Mucosa of gallbladder (tissue), 1 donor: ENCODE measurements at places on chromosomes 1 and 21. TPM values are rescaled to one million over a fixed set of nuclear protein-coding genes. Genes with fewer than 3 reads are reported as not detected.

- no peak for DNase-seq
These were observed 30.8 kb upstream of the DMBX1 start for GRCh38 chr1:46458846-46459245.

GJB3 gene
- total RNA-seq = 6.3 TPM

DNA sequence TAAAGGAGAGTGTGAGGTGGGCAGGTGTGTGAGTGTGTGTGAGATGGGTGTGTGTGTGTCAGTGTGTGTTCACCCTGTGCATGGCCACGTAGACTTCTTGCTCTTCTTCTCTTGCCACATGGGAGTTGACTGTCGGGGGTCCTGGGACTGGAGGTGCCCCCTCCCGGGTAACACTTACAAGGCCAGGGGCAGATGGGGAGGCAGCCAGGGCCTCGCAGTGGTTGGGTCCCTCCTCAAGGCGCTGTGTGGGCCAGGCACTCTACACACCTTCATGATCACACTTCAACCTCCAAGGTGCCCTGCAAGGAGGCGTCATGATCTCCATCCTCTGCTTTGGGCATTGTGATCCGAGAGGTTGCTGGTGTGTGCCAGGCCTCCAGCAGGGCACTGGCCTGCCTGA is 2.3 kb downstream of the PLA2G2F start:
- DNase-seq = no peak

- no peak for DNase-seq
These were observed 131.6 kb downstream of the BEND5 start for GRCh38 chr1:48644905-48645605.

- DNase-seq = no peak
These were observed 18.2 kb downstream of the OR2C3 start for GRCh38 chr1:247517795-247518612.

- DNase-seq = no peak
These were observed 19.8 kb downstream of the CEP104 start for GRCh38 chr1:3837200-3837599.

ZNF683 gene
- 2.9 TPM for total RNA-seq

ALX3 gene
- not detected for total RNA-seq

DNA sequence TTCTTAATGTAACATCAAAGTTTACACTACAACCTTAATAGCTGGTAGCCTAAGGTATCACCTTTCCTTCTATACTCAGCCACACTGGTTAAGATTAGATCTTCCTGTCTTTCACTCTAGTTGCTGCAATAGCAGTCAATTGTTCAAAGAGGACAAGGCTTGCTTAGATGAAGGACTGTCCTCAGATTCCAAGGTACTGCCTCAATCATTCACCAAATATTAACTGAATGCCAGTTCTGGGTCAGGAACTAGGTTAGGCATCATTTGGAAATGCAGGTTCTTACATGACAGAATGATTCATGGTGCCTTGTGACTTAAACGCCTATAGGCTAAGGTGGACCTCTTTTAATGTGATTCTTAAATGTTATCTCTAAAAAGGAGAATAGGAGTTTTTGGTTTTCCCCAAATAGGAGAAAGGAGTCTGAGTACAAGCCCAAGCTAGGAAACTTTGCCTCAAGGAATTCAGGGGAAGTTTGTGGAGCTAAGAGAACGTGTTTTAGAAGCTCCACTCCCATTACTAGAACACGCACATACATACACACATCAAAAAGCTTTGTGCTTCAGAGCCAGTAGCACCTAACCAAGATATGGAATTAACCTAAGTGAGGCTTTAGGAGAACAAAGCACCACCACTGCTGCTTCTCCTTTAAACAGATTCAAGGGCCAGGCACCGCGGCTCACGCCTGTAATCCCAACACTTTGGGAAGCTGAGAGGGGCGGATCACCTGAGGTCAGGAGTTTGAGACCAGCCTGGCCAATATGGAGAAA is 8.5 kb upstream of the WDR47 start:
- DNase-seq = no peak

DNA sequence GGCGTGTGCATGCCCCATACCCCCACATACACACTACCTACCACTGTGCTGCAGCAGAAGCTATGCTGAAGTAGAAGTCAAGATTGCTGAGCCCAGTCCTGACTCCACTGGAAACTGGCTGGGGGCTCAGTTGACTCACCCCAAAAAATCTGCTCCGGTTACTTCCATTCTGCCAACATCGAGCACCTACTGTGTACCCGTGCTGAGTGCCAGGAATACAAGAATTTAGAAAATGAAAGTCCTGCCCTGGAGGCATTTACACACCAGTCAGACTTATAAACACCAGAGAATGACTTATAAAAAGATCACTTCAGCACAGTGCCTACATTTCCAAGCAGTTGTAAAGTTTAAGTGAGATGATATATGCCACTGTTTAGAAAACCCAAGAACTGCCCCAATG is 99.1 kb downstream of the NMNAT2 start:
- no peak for DNase-seq

DNA sequence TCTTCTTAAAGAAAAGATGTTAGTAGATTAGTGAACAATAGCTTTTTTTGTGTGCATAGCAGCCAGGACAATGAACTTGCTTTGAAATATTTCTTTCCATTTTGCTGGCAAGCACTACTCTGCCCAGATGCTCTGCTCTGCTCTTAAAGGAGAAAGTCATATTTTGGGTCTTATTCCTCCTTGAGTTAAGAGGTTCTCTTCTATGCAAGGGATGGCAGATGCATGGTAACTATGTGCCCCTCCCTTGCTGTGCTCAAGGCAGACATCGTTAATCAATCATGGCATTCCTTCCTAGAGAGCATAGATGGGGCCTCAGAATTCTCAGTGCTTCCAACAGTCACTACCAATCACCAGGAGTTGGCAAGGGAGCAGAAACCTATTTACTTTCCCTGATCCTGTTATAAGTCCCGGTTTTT is 27.6 kb downstream of the NIPAL3 start:
- no peak for DNase-seq

DNA sequence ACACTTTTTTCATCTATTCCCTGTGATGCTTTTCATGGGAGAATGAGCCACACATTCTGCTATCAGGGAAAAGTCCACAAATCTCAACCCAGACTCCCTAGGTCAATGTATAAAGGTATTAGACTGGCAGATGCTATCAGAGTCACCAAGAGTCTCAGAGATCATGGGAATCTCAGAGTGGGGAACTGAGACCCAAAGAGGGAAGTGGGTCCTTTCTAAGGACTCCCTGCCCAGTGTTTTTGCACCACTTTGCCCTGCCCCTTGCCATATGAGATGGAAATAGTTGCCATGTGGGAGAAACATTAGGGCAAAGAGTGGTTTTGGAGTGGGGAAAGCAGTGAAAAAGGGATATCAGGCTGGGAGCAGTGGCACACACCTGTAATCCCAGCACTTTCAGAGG is 19.1 kb upstream of the AZIN2 start:
- no peak for DNase-seq

- DNase-seq = no peak
These were observed 11.9 kb downstream of the STX6 start for GRCh38 chr1:181010789-181011188.

NBPF6 gene
- total RNA-seq = not detected

DNA sequence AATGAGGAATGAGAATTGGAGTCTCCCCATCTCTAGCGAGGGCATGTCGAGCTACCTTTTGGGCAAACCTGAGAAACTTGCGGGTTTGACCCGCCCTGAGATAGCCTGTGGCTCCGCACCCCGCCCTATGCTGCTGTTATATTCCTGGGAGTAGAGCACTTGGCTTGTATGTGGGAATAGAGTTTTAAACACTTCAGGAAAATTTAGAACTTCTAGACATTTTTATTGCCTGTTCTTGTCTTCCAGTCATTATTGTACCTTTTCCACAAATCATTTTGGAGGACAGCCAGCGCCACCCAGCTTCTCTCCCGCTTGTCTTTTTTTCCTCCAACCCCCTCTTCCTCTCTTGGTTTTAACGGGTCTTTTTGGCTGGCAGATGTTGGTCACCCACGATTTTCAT is 738 bp downstream of the GNPAT start:
- no peak for DNase-seq

DNA sequence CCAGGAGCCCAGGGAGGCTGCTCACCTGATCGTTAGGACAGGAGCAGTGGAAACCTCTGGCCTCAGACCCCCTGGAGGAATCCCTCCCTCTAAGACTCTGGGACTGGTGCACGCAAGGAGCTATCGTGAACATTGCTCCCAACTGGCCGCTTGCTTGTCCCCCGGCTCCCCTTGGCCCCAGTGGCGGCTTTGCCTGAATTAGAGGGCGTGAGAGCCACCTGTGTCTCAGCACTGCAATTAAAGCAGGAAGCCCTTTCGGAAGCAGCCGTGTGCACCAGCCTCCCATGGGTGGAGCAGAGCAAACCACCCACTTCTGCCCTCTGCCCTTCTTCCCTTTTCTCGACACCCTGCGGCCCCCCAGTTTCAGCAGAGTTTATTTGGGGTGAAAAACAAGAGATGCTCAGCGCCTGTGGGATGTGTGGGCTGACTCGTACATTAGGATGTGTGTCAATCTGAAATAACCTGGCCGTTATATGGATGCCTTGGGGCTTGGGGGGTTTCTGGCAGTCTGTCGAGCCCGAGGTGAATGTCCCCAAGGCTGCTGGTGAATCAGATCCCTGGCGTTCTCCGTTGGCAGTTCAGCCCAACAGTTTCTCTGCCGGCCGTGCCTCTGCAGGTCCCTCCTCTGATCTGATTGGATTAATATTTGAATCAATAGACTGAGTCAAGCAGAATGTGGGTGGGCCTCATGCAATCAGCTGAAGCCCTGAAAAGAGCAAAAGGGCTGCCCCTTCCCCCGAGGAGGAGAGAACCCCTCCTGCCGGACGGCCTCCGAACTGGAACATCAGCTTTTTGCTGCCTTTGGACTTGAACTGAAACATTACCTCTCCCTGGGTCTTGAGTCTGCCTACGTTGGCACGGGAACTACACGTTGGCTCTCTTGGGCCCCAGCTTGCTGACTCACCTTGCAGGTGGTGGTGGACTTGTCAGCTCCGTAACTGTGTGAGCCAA is 7.3 kb upstream of the UMODL1 start:
- DNase-seq = no peak

TMEM200B gene
- total RNA-seq = 8.5 TPM

AMY1B gene
- not detected for total RNA-seq

- peak; percentile 91 for DNase-seq
These were observed 1.9 kb upstream of the DHRS3 start for GRCh38 chr1:12619792-12620487.

GRCh38 chr1:208977638-208978256 is 605.8 kb upstream of the CAMK1G start:
- DNase-seq = no peak

GRCh38 chr1:54570161-54570560 is 22.1 kb downstream of the ACOT11 start:
- no peak for DNase-seq

GRCh38 chr1:158311066-158311465 is 20.3 kb downstream of the CD1B start:
- no peak for DNase-seq

NHLH2 gene
- total RNA-seq = not detected

ARHGAP29 gene
- total RNA-seq = 19.2 TPM

DNA sequence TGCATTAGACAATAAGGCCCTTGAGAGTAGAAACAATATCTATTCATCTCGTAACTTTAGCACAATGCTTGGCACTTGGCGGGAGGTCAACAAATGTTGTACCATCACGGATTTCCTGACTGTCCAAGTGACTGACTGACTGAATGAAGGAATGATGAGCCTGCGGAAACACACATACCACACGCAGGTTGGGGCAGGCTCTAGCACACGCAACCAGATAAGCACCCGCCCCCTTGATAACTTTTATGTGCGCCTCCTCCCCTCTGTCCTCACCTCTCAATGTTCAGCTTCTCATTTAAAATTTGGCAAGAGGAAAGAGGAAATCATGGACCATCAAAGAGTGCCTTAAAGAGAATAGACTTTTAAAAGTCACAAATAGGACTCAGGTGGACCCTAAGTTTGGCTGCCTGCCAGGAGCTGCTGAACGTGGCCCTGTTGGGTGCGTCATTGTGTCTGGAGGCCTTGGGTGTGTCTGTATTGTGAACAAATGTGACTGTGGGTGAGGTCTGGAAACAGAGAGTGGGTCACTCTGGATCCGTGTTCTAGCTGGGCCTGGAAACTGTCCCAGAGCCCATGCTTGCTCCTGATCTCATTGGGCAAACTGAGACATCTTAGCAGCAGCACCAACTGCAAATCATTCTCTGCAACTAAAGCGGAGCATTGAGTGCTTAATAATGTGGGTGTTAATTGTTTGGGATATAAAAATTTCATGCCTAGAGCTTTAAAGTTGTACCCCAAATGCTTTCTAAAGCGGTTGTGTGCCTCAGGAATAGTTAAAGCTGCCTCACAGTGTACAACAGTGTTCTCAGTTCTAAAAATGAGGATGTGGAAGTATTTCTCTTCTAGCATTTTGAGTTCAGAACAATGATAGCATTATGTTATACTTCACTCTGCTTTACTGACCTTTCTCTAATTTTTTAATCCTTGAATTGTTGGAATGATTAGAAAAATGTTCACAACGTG is 47.6 kb upstream of the ABCG1 start:
- DNase-seq = peak; percentile 42

DNA sequence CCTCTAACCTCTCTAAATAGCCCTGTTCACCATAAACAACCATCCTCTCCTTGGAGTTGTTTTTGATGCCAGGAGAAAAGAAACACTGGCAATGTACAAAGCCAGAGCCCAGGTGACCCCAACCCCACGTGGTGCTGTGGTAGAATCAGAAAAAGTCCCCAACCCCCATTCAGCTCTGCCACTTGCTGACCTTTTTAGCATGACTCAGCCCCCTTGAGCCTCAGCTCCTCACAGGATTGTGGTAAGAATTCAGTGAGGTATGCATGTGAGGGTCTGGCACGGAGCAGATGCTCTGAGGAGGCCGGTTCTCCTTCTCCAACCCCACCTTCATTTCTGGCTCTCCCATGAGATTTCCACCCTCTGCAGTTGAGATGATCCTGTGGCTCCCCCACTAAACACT is 11.1 kb upstream of the CHI3L1 start:
- DNase-seq = no peak

- DNase-seq = no peak
These were observed 129.5 kb downstream of the ADSS2 start for GRCh38 chr1:244322181-244322580.

RGSL1 gene
- total RNA-seq = not detected

CFHR4 gene
- not detected for total RNA-seq

GRCh38 chr1:226296911-226297310 is 12.1 kb downstream of the LIN9 start:
- DNase-seq = no peak

RAP1GAP gene
- 157 TPM for total RNA-seq

- no peak for DNase-seq
These were observed 3.9 kb downstream of the TBX15 start for GRCh38 chr1:118984086-118984721.
